Stimulated activated naive CD4-positive, alpha-beta T cell treated with Interleukin-2 at 50 U/mL for 16 hours (primary cell): ENCODE measurements at places on chromosomes 12 and 14.

GRCh38 chr12:110349514-110350151 is 53.9 kb downstream of the ANAPC7 start:
- DNase-seq = peak; percentile 16

DNA sequence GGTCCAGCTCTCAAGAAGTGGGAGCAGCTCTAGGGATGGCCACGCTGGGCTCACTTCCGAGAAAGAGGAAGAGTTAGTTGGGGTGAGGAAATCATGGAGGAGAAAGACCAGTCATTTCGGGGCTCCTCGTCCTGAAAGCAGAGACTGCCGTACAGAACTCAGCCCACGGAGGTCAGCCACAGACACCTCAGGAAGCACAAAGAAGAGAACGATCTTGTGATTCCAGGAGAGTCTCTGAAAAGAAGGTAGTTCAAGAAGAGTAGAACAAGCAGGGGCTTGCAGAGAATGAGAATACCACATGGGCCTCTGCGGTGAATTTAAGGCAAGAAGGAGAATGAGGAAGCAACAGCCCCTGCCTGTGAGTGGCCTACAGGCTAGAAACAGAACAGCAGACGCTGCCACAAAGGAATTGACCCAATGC is 311.9 kb downstream of the CACNA1C start:
- no peak for DNase-seq

DNA sequence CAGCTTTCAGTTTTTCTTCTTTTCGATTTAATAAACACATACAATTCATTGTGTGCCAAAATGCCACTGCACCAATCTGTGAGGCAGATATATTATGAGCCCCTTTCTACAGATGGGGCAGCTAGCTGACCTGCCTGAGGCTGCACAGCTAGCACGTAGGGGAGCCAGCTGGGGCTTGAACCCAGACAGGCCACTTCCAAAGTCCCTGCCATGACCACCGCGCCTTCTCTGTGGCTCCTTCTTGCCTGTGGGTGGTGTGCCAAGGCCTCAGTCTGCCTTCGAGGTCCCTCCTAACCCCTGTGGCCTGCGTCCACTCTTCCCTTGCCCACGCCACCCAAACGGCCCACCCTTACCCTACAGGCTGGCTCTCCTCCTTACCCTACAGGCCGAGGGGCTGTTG is 16.2 kb downstream of the FAM222A start:
- no peak for DNase-seq

DNA sequence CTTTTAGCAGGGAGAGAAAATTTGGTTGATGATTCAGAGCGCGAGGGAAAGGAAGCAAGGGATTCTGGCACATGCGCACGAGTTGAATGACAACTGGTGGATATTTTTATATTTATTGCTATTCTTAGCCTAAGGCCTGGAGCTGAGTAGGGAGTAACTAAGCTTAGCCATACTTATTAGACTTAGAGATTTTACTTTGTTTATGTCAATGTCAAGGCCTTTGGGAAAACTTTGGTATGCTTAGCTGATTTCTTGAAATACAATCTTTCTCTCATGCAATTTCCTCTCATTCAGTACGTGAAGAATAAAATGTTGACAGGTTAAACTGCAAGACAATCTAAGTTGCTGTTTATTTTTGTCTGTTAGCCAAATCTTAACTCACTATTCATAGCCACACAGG is 101.1 kb downstream of the CRADD start:
- no peak for DNase-seq

DNA sequence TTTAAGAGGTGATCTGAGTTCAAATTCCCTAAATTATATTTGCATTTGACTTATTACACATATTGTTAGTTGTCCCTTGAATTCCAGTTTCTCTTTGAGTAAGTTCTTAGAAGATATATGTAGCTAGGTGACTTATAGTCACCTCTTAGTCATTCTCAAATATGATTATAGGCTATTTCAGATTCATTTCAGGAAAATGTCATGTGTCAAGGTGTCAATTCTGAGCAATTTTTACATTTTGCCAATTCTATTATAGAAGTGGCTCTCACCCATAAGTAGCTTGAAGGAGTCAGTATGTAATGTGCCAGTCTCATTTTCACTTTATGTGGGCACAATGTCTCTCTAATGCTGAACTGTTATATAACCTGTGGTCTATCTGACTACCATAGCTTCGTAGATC is 623.4 kb downstream of the DIO2 start:
- DNase-seq = no peak

- DNase-seq = no peak
Measured at GRCh38 chr12:31853520-31853919, 105.7 kb upstream of the RESF1 start.

DNA sequence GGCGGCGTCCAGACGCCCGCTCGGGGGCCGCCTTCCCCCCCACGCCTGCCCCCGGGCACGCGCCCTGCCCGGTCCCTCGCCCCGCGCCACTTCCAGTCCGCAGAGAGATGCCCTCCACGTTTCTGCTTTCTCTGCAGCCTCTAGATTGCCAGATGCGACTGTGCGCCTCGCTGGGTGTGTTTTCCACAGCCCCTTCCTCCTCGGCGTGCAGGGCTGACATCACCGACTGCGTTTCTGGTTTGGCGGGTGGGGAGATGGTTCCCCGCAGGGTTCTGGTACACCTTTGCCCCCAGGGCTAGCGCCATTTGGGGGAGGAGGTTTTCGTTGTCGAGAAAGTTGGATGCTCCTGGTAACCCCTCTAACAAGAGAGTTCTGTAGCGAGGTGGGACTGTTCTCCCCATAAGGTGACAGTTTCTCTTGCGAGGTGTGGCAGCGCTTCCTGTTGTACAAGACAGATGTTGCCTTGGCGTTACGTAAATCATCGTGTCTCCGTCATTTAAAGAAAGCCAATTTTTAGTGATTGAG is 1.5 kb downstream of the CALM1 start:
- DNase-seq = peak; percentile 61

- no peak for DNase-seq
Measured at GRCh38 chr14:62847168-62847567, 198.1 kb downstream of the KCNH5 start.

- no peak for DNase-seq
Measured at GRCh38 chr12:13853471-13853870, 127.9 kb downstream of the GRIN2B start.

DNA sequence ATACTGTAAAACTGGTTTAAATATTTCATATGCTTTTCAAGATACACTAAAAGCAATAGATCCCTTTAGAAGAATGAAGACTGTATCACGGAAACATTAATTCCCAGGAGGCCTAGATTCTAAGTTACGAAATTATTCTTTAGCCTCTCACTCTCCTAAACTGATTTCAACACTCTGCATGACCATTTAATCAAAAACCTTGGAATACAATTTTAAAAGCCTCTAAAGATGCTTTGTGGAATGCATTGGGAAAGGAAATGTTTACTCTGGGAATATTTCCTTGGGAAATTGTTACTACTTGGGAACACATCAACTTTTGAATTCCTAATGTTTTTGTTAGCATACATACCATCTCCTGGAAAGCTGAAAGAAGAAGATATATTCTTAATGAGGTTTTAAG is 255.7 kb upstream of the FAR2 start:
- DNase-seq = no peak

DNA sequence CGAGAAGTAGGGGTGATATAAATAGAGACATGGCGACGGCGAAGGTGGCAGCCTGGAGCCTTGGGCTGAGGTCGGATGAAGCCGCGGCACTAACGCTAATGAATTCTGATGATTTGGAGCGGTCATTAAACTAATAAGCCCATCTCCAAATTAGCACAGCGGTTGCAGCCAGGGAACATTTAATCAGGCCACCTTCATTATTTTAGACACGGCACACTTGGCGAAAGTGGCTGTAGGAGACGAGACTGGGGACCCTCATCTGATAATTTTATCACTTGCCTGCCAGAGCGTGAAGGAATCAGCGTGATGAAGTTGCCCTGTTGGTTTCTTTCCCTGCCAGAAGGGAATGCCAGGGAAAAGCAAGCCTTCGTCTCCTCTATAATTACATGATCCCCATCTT is 664.3 kb upstream of the TBX3 start:
- DNase-seq = no peak

- DNase-seq = no peak
Measured at GRCh38 chr12:131533139-131533538, 177.8 kb upstream of the SFSWAP start.

DNA sequence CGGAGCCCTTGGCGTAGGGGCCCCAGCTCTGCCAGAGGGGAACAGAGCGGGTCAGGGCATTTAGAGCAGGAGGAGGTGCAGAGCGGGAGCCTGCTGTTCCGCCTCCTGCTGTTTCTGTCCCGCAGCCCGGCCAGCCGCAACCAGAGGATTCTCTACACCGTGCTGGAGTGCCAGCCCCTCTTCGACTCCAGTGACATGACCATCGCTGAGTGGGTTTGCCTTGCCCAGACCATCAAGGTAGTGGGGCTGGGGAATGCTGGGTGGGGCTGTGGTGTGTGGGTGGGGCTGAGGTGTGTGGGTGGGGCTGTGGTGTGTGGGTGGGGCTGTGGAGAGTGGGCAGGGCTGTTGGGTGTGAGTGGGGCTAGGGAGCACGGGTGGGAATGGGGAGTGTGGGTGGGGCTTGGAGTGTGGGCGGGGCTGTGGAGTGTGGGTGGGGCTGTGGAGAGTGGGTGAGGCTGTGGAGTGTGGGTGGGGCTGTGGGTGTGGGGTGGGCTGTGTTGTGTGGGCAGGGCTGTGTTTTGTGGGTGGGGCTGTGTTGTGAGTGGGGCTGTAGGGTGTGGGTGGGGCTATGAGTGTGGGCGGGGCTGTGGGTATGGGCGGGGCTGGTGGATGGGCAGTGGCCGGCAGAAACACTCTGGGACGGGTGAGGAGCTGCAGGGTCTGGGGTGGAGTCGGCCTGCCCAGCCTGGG is 8.0 kb downstream of the ASPG start:
- DNase-seq = no peak

DNA sequence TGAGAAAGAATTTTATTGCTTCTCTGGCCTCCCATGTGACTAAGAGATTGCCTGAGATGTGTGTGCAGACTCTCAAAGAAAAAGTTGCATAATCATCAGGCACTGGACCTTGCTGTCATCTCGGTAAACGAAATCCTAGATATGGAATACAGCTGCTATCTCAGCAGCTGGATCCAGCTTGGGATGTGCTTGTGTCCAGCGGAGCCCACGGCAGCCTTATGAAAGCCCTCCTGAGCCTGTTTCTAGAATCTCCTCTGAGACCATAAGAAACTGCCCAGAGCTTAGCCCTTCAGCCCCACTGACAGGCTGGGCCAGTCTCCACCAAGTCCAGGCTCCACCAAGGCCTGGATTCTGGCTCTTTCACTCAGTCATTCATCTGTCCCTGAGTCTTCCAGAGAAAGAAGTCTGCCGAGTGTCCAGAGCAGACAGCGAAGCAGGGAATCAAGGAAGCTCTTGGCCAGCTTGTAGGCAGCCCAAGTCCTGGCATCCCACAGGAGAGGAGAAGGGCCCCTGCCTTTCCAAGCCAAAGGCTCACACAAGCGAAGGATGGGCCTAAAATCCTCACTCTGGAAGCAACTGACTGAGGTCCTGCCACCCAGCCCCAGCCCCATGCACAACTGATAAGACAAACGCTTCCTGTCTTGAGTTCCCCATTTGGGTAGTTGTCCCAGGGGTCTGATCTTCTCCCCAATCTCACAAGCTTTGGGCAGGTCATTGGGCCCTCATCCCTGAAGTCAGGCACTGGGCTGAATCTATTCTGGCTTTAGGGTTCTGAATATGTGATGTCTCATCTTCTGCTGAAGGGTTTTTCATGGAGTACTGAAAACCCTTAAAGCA is 97.8 kb downstream of the SEC23A start:
- no peak for DNase-seq

GRCh38 chr12:63985456-63985855 is 141.0 kb downstream of the SRGAP1 start:
- DNase-seq = no peak

GRCh38 chr12:67757651-67758050 is 109.1 kb downstream of the DYRK2 start:
- DNase-seq = no peak

GRCh38 chr14:67816326-67817002 is at the start of gene ZFYVE26:
Gene ZFYVE26 (minus strand): TSS chr14:67816590. CDS start chr14:67815963, 627 bp downstream.
- peak; percentile 90 for DNase-seq

DNA sequence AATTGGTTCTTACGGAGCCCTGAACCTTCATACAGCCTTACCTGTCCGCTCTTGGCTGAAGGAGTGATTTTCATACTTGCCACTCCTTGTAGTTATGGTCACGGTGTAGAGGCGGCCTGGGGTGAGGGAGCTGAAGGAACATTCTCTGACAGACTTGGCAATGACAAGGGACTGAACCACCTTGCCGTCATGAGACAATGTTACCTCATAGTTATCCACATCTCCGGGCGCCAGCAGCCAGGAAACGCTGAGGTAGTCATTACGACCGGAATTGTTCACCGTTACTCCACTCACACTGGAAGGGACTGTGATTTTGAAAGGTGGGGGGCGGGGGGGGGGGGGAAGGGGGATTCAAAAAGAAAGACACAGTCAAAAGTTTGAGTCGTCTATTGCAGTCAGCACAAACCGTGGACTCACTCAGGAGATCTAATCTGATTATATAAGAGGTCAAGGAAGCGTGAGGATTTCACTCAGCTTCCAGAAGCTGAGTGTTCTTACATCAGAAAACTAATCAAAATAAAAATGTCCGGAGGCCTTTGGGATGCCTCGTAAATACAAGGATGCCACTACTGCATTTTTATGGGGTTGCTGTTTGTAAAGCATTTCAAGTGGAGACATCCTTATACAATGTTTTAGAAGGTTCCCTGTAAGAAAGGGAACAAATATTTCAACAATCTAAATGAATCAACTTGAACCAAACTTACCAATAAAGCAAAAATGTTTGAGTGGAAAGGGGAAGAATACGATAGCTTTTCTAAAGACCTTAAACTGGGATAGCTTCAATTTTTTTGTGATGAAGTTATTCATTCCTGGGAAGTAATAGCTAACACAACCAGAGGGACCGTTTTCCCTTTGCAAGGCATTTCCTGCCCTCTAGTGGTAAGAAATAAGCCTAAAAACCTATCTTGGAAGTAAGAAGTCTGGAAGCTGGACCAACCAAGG is 60.6 kb downstream of the PTPRB start:
- DNase-seq = no peak

DNA sequence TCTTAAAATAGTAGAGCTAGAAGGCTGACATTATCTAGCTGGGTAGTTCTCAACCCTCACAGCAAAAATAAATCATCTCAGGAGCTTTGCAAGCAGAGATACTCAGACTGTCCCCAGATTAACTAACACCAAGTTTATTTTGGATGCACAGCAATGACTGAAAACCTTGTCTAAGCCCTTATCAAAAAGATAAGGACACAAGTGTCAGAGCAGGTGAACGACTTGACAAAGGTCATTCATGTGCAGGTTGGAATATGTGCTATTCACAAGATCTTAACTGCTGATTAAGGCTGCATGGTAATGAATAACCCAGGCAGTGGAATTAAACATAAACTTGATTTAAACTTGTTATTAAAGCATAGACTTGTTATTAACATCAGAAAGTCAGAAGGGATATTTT is 246.6 kb downstream of the BTG1 start:
- no peak for DNase-seq

GRCh38 chr14:98912655-98913054 is 359.3 kb downstream of the BCL11B start:
- no peak for DNase-seq
